H9 (cell line): ENCODE measurements at places on chromosomes 2 and 18.
A peak's percentile ranks its signal among the peaks of the same experiment; 100 is the strongest.

DNA sequence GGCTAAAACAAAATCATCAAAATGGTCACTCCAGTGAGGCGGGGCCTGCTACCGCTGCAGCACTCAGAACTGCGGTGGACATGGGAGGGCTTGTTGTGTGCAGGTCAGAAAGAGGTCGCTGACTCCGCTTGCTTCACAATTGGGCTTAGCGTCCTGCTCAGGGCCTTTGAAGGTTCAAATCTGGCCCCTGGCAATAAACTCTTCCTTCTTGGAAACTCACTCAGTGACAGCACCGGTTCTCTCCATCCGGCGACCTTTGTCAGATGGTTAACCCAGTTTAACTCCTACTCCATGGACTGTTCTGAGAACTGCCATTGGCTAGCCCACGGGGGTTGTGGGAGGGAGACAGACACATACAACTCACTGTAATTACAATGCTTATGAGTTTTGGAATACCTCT lies 29.0 kb upstream of the LAPTM4A start:
- no peak for DNase-seq

DNA sequence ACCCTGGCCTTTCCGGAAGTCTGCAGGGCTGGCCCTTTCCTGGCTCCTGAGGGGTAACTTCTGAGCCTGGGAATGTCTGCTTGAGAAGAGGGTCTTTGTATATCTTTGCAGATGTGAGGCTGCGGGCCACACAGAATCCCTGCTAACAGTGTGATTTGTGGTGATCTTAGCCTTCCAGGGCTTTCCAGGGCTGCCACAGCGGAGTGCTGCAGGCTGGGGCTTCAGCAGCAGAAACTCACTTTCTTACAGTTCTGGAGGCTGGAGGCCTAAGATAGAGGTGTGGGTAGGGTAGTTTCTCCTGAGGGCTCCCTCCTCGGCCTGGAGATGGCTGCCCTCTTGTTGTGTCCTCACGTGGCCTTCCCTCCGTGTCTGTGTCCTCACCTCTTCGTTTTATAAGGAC lies 294.7 kb upstream of the HS6ST1 start:
- DNase-seq, result no peak

GRCh38 chr2:42881732-42882131 lies 89.3 kb upstream of the HAAO start:
- no peak for DNase-seq

- DNase-seq, result no peak
Measured at GRCh38 chr2:150811259-150811855, 323.9 kb upstream of the RND3 start.

- DNase-seq, result no peak
Measured at GRCh38 chr2:106523976-106524665, 37.0 kb downstream of the CD8B2 start.

- no peak for DNase-seq
Measured at GRCh38 chr2:189095101-189095500, 84.5 kb downstream of the COL5A2 start.

DNA sequence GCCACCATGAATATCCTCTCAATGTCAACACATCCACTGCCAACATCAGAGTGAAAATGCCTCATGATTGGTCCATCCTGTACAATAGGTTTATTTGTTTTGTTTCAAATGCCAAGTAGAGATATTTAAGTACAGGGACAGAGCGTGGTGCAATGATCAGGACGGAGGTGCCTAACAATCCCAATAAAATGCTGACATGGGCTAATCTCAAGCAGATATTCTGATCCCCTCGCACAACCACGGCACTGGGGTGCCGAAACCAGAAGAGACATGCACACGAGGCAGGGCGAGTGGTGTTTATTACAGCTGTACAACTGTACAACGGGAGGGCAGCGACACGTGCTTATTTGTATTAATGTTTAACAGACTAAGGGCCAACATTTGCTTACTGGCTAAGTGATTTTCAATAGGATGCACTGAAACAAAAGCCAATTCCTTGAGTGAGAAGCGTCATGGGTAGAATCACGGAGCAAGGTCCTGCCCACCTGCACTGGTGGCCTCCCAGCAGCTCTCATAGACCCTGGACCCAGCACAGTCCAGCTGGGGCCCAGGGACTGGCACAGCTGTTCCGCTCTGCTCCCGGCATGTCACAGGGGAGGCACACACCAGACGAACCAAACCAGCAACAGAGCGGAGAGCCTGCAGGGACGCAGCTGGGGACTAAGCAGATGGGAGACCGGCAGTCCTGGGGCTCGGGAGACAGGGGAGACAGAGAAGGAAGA lies 101.4 kb downstream of the HDAC4 start:
- DNase-seq, result no peak

GRCh38 chr2:156199588-156199987 lies 132.9 kb downstream of the NR4A2 start:
- DNase-seq, result no peak

GRCh38 chr2:151767536-151767935 lies 33.3 kb upstream of the NEB start:
- no peak for DNase-seq

DNA sequence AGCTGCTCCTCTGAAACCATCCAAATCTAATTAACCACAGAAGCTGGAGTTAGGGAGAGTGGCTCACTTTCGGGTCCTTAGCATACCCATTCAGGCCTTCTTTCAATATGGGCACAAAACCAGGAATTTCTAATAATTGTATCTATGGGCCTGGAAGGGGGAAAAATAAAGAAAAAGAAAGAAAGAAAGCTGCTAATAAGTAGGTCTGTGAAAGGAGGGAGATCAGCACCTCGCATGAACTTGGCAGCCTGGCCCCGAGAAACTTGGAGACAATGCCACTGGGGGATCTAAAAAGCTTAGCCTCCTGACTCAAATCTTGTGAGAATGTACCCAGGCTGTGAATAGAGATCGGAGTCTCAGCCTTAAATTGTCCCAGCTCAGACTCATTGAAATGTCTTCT lies 252.1 kb upstream of the SLC14A2 start:
- no peak for DNase-seq

DNA sequence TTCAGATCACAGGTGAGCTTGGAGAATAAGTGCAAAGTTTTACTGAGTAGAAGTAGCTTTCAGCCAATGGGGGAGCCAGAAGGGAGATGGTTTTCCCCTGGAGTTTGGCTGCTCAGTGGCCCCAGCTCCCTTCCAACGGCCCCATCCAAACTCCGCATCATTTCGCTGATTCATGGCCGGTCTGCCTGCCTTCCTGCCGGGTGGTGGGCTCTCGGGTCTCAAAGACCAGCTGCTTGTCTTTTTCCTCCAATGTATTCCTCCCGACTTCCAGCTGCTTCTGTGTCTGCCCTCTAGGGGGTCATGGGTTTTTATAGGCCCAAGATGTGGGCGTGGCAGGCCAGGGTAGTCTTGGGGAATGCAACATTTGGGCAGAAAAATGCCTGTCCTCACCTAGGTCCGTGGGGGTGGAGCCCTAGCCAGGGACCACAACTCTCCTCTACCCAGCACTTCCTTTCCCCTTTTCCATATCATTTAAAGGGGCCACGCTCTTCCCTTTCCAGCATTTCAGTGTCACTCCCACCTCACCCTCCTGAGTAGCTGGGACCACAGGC lies 73.5 kb downstream of the MEX3C start:
- DNase-seq, result no peak

- DNase-seq, result peak; percentile 85
Measured at GRCh38 chr18:26482569-26482968, 65.8 kb downstream of the KCTD1 start.

GRCh38 chr2:22788749-22789327 lies 596.1 kb upstream of the KLHL29 start:
- DNase-seq, result no peak

DNA sequence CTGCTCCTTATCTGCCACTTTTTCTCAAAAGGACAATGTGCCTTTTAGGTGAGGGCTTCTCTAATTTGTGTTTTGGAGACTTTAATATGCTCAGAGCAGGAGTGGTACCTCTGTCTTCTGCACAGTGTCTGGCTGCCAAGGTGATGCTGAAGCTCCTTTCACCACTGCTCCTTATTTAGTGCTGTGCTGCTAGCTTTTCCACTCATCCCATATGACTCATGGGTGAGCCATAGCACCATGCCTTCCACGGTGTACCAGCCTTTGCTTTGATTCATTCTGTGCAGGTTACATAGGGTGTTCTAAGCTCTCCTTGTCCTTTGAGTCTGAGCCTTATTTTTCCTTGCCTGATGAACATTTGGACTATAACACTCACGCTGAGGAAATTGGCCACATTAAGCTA lies 202.4 kb downstream of the ARL6IP6 start:
- no peak for DNase-seq

- no peak for DNase-seq
Measured at GRCh38 chr2:12649602-12650400, 66.9 kb upstream of the TRIB2 start.

DNA sequence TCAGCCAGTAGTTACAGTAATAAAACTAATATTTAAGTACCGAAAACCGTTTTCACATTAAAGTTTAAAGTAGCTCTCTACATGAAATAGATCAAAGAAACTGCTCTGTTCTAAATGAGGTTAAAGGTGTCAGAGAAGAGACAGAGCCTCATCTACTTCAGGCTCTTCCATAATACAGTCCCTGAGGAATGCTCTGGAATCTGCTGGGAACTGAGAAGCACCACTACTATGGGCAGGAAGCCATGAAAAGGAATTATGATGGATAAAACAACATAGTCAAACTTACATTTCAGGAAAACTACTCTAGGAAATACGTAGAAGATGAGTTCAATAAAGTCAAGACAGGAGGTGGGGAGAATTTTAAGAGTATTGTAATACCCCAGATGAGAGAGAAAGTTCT lies 60.0 kb downstream of the ROCK1 start:
- DNase-seq, result no peak

DNA sequence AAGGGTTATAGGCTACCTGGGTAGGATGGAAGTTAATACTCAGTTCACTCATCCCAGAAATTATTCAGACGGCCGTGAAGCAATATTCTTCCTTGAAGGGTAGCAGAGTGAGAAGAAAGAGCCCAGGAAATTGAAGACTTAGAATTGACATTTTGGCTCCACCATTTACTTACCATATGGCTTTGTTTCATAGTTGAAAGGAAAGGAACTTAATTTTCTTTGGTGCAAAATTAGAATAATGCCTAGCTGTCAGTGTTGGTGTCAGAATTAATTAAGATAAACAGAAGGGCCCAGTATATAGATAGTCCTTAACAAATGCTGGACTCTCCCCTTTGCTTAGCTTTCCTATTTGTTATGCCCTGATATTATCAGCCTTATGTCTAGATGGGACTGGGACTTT lies 263.2 kb downstream of the KCNJ3 start:
- DNase-seq, result no peak

DNA sequence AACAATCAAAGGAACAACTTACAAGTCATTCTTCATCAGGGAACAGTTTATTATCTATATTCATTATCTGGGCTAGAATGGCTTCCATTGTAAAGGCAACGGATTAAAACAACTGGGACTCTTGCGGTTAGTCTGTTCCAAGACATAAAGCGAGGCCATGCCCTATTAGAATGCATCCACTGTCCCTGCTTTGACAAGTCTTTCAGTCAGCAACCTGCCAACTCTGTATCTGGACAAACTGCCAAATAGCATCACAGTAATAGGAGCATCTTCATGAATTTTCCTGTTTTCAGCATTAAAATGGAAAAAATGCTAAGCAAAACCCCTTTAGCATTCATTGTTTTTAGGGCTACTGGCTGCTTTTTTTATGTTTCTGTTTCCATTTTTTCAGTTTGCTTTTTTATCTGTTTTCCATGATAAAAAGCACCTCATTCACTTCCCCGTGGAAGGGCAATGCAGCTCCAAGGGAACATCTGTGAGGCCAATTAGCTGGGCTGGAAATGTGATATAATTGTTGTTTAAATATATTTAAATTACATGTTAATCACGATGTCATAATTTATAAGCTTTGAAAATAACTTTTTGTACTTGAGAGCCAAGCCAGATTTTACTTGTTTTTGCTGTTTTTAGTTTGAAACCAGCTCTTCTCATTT lies 834.3 kb downstream of the CPS1 start:
- no peak for DNase-seq

GRCh38 chr2:120485096-120485495 lies 139.2 kb downstream of the INHBB start:
- DNase-seq, result no peak

DNA sequence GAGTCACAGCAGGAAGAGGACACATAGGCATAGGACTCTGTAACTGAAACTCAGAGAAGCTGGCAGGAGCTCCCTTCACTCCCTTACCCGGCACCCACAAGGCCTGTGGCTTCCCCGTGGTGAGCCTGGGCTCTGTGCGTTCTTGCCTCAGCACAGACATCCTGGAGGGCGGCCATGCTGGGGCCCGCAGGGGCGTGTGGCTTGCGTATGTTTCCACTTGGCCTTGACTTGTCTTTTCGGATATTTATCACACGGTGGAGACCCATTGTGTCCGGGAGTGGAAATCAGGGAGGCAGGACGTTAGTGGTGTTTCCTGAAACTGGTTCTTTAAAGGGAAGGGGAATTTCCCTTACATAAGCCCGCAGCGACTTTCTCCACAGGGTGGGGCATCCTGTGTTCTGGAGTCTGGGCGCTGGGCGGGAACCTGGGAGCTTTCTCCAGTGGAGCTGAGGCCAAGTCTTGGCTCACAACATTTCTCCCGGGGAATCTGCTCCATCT lies 49.9 kb upstream of the EML6 start:
- no peak for DNase-seq

GRCh38 chr18:8673256-8674209 lies 31.8 kb upstream of the MTCL1 start:
- no peak for DNase-seq
